Brain microvascular endothelial cell (primary cell): ENCODE measurements at places on chromosomes 1 and 21.
A peak's percentile ranks its signal among the peaks of the same experiment; 100 is the strongest.

GRCh38 chr1:14535619-14536355, 62.7 kb upstream of the KAZN start:
- no peak for DNase-seq

DNA sequence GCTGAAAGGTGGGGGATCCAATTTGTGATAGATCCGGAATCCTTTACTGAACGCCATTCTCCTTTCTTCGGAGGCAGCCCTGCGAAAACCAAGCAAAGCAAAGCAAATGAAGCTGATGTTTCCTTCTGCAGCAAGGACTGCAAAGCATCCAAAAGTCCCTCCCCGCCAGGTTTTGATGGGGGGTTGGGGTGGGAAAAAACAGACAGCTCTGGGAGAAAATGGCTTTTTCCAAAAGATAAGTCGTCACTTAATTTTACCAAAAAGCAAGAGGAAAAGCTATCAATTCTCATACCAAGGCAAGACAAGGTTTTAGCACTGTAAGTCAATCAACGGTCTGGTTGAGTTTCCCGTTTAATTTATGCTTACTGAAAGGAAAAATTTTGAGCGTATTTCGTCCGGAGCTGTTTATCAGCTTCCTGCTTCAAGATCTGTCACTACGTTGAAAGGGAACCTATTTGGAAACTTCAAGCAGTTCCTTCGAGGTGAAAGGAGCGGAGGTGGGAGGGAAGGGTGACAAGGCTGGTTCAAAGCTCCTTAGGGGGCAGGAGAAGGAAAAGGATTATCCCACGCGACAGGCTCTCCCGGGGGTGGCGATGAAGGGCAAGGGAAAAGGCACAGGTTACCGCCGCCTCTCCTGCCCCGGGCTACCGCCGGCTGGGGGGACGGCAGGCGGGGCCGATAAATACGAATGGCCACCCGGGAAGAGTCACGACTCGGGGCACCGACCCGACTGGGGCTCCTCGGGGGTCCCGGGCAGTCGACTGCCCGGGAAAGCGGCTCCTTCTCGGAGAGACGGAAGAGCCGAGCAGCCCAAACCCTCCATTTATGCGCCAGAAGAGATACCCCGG, 750 bp downstream of the SYNJ1 start:
- peak; percentile 7 for DNase-seq

DNA sequence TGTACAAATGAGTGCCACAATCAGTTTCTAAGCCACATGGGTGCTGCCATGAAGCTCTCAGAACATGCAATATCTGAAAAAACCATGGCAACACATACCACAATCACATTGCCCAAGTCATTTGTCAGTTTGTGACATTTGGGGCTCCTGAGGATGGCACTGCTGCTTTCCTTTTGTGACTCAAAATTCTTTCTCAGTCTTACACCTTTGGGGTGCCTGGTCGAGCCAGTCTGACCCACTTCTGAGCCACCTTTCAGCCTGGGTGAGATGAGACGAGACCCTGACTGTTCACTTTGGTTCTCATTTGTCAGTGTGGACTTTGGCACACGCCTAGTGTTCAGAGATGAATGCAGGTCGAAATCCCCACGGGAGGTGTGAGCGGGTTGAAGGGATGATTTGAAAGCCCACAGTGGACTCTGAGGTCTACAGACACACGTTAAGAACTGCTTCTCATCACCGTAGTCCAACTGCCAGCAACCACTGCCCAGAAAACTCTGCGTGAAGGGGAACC, 8.0 kb downstream of the BATF3 start:
- no peak for DNase-seq

- no peak for DNase-seq
Measured at GRCh38 chr1:246107516-246108277, 399.4 kb downstream of the SMYD3 start.

GRCh38 chr1:10665930-10666850, 130.3 kb downstream of the CASZ1 start:
- no peak for DNase-seq

GRCh38 chr1:164735315-164736052, 176.5 kb downstream of the PBX1 start:
- DNase-seq: peak; percentile 87

DNA sequence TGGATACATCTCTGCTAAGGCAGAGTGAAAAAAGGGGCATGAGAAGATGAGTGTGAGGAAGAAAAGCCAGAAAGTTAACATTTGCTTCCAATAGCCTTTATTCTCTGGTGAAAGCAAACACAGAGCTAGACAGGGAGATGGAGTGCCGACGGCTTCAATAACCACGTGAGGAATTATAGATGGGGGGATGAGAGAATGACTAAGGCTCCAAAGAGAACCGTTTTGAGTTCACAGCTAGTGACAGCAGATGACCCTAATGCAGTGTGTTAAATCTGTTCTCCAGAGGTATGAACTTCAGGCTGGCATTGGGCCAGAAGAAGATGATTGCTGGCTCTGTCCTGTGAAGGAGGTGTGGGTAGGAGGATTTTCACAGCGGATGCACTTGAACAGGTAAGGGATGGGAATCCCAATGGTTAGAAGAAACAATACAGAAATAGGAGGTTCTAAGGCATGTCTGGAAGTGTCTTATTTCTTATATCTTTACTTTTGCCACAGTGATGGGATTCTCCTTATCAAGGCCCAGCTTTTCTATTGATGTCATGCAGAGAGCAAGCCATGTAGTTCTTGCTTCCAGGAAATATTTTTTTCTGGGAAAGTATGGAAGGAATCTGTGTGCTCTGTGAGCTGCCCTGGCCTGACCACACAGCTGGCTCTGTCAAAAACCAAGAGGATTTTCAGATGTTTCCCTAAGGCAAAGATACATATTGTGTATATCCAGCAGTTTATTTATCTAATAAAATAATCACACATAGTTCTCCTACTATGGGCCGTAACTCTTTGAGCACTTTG, 573.8 kb downstream of the LTN1 start:
- peak; percentile 52 for DNase-seq

- no peak for DNase-seq
Measured at GRCh38 chr21:39430457-39430856, 15.1 kb downstream of the LCA5L start.

DNA sequence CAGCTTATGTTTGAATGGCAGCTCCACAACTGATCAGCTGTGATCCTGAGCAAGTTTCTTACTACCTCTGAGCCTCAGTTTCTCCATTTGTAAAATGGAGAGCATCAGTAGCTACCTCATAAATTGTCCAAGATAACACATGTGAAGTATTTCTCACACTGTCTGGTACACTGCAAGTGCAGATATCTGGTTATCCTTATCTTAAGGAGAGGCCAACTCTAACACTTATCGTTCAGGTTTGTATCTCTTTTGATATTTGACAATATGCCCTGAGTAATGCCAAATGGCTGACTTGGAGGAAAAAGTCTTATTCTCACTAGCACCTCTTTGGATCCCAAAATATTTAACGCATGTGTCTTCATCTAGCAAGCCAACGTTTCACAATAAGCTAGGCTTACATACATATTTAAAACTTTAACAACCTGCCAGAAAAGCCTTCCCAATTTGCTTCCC, 2.7 kb downstream of the CSRP1 start:
- no peak for DNase-seq

- DNase-seq: no peak
Measured at GRCh38 chr1:181089676-181090544, 1.4 kb downstream of the IER5 start.

- no peak for DNase-seq
Measured at GRCh38 chr1:32870615-32871363, at the start of gene FNDC5. TSS of gene FNDC5 (minus strand) at chr1:32870912.

DNA sequence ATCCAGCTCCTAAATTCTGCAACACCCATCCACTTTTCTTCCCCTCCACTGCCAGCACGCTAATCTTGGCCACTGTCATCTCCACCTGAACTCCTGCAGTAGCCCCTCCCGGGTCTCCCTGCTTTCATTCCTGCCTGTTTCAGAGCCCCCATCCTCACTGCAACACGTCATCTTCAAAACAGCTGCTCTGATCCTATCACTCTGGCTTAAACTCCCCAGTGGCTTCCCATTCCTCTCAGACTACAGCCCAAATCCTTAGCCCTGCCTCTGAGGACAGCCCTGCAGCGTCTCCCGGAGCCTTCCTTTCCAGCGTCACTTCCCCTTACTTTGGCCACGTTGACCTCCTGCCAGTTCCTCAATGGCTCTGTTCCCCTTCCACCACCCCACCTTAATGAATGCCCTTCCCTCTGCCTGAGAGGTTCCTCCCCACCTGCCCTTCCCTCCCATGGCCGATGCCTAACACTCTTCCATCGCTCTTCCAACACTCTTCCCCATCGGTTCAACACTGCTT, 22.9 kb upstream of the IFNAR2 start:
- DNase-seq: no peak

DNA sequence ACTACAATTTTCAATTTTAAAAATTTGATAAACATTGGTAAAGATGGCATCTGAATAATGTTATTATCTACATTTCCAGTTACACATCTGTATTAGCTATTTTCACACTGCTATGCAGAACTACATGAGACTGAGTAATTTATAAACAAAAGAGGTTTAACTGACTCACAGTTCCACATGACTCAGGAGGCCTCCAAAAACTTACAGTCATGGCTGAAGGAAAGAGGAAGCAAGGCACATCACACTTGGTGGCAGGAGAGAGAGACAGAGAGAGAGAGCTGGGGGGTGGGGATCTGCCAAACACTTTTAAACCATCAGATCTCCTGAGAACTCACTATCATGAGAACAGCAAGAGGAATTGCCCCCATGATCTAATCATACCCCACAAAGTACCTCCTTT, 850.0 kb downstream of the LTN1 start:
- DNase-seq: peak; percentile 69

GRCh38 chr1:242467556-242468145, 56.8 kb downstream of the PLD5 start:
- peak; percentile 48 for DNase-seq

DNA sequence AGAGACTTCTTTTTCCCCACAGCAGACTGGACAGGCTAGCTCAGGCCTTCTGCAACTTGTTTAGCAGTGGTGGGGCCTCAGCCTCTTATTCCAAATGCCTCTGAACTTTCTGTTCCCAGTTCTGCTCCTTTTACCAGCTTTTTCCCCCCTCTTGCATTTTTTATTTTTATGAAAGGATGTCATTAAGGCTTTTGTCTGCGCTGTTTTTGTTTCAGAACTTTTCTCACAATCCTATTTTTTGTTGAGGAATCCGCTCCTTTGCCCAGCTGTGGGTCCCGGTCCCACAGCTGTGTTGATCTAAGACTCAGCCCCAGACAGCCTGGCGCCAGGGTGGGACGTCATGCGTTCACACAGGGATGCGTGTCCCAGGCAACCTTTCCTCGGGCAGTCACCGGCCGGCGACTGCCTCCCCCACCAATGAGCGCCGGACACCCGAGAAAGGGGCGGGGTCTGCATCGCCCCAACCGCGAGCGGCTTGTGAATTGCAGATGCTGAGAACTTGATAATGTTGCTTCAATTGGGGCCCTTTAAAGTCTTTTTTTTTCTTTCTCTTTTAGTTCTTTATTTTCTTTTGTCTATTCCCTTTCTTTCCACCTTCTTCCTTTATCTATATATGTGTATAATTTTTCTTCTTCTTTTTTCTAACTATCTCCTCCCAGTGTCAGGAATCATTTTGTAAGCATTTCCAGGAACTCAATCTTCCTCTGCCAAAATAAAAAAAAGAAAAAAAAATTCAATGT, 3.0 kb upstream of the ID3 start:
- peak; percentile 99 for DNase-seq

DNA sequence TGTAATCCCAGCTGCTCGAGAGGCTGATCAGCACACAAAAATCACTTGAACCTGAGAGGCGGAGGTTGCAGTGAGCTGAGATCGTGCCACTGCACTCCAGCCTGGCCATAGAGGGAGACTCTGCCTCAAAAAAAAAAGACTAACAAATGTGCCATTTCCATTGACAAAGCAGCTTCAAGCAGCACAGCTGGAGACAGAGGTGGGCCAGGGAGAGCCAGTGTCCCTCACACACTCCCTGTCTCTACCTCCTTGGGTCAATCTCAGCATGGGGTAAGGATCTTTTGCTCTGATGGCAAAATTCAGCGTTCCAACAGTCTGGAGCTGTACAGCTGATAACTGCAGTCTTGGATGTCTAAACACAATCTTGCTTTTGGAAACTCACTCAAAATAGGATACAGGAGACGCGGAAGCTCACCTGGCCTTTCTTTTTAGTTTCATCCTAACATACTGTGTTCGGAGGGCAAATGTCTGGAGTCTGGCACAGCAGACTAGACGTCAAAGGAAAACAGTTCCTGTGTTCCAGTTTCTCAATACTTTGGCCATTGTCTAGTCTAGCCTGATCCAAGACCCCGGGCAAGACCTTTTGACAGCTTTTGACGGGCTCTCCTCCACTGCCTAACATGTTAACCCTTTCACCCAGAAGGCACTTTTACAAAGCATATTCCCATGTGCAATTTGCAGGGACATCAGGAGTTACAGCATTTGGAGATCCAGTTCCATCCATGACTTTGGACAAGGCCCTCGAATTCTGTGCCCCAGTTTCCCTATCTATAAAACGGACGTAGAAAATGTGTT, 2.9 kb downstream of the RCC2 start:
- no peak for DNase-seq

DNA sequence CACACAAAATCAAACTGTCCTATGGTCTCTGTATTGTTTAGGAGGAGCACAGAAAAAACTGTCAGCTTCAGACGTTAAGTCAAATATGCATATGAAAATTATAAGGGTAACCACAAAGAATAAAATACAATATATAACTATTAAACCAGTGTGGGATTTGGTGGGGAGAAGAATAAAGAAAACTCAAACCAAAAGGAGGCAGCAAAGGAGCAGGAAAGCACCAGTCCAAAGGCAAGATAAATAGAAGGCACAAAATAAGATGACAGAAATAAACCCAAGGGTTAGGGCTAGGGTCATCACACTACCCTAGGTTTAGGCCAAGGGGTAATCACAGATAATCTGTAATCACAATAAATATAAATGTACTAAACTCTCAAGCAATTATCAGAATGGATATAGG, 32.8 kb downstream of the DLGAP3 start:
- no peak for DNase-seq

GRCh38 chr1:165403835-165404482, 41.0 kb downstream of the RXRG start:
- peak; percentile 12 for DNase-seq

DNA sequence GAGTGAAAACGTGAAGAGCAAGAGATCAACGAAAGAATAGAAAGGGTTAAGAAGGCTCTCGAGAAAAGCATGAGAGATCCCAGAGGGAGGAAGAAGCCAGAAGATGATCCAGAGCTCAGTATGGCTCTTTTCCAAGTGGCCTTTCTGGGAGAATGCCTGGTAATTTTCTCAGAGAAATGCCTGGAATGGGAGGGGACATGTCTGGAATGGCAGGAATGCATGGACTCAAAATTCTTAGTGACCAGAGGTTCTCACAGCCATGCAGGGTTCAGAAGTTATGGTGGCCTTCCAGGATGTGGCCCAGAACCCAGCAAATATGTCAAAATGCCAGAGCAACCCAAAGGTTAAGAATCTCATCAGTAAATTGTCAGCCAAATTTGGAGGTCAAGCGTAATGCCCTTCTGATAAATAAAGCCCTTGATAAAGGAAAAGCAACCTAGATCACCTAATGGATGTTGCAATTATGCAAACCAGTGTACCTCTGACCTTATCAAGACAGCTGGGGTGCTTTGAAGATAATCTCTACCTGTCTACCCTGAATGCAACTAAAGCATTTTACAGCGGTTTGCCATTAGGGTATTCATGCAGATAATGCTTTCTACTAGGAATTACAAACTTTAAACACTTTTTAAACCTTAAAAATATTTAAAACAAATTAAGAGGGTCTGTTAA, 53.1 kb downstream of the NBPF6 start:
- DNase-seq: peak; percentile 53
